ENCODE measurements at places on chromosomes 12 and 14.

DNA sequence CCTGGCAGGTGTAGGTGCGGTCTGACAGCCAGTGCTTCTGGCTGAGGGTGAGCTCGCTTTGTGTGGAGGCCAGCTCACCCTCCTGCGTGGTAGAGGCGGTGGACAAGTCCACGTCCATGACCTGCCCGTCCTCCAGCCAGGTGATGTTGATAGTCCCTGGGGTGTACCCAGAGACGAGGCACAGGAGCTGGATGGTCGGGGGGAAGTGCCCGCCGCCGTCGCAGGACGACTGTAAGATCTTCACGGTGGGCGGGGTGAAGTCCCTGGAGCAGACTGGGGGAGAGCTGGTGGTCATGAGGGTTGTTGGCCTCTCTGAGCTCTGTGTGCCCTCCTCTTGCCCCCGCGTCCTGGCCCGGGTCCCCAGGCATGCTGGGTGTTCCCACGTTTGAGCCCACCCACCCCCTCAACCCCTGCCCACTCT lies 74.6 kb downstream of the TMEM121 start:
- no peak for DNase-seq

- DNase-seq, result no peak
These were observed 138.3 kb downstream of the PLXNC1 start for GRCh38 chr12:94286583-94287244.

DNA sequence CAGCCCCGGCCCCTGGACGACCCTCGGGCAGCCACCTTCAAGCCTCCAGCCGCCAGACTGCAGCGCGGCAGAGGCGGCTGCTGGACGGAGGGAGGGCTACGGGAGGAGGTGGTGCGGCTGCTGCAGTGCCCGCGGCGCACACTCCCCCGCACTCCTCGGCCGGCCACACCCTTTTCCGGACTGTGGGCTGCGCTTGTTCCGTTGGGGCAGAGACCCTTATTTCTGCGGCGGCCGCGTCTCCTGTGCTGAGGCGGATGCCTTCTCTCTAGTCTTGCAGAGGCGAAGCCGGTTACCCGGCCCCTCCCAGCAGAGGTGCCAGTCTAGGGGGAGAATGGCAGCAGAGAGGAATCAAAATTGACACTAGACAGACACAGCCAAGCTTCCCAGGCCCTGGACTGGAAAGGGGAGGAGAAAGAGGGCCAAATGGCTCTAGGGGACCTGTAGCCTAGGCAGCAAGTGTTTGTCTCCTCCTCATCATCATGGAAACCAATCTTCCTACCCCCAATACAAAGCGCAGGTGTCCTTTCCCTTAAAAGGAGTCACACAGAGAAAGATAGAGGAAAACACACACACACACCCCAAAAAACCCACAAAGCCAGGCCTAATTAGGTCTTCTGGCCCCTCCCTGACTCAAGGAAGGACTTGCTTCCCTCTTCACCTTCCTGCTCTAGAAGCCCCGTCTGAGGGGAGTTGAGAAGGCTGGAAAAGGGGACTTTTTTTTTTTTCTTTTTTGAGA lies 1.3 kb downstream of the ESYT1 start:
- DNase-seq, result peak; percentile 51

GRCh38 chr12:71223139-71223538 lies 65.3 kb upstream of the TSPAN8 start:
- DNase-seq, result no peak

GRCh38 chr12:1776170-1776921 lies 44.0 kb upstream of the LRTM2 start:
- DNase-seq, result no peak

GRCh38 chr12:80222261-80222660 lies 122.9 kb downstream of the OTOGL start:
- no peak for DNase-seq

DNA sequence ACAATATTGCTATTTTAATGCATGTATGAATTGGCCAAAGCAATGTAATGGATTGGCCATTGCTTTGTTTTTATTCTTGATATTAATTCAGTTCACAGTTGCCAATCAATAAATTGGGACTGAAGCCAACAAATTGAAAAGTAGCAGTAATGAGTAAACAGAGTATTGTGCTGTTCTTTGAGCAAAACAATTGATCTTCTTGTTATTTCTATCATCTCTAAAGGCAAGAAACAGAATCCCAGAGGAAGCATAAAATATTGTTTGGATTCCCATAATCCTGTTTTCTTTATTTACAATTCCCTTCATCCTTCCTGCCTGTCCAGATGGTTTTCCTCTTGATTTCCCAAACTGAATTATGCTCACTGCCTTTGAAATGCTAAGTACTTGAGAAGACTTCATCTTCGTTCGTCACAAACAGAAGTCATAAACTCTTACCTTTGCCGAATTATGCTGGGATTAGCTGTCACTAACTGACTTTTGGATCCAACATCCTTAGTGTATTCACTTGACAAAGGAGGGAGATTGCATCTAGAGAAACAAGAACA lies 85.9 kb downstream of the ST8SIA1 start:
- no peak for DNase-seq

- DNase-seq, result no peak
These were observed 69.0 kb downstream of the WSCD2 start for GRCh38 chr12:108198043-108198442.

DNA sequence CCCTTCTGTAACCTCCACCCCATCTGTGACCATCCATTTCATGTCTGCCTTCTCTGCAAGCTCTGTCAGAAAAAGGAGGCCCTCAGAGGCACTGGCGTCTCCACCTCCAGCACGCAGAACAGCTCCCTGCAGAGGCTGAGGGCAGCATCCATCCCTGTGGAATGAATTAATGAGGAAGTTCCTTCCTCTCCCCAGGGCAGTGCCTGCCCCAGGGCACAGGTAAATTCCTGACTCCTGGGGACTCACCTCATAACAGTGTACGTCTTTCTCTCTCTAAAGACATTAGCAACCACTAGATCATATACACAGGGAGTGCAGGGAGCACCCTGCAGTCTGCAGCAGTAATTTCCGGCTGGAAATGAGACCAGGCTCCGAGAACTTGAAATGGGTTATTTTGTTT lies 155.0 kb upstream of the TMEM132C start:
- DNase-seq, result no peak

DNA sequence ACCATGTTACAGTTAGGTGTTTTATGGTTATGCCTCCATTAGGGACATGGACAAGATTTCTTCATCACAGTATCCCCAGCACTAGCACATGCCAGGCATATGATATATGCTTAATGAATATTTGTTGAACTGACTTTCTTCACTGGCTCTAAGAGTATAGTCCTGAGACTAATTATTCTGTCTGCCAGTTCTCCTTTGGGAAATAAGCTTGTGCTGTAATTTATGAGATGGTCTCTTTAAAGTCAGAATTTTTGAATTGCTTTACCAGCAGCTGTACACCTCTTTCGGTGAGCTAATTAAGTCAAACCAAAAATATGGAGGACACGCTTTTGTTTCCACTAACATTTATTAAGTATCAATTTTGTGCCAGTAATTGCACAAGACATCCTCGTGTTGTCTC lies 4.8 kb upstream of the KRT72 start:
- DNase-seq, result no peak

DNA sequence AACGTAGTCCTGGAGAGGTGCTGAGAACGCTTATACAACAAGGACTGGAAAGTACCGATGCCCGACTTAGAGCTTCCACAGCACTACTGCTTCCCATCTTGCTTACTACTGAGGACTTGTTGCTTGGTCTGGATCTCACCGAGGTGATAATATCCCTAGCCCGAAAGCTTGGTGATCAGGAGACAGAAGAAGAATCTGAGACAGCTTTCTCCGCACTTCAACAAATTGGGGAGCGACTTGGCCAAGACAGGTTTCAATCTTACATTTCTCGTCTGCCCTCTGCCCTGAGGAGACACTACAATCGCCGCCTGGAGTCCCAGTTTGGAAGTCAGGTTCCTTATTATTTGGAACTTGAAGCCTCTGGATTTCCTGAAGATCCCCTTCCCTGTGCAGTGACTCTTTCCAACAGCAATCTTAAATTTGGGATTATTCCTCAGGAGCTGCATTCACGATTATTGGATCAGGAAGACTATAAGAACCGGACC lies 1.1 kb downstream of the TOGARAM1 start:
- no peak for DNase-seq

DNA sequence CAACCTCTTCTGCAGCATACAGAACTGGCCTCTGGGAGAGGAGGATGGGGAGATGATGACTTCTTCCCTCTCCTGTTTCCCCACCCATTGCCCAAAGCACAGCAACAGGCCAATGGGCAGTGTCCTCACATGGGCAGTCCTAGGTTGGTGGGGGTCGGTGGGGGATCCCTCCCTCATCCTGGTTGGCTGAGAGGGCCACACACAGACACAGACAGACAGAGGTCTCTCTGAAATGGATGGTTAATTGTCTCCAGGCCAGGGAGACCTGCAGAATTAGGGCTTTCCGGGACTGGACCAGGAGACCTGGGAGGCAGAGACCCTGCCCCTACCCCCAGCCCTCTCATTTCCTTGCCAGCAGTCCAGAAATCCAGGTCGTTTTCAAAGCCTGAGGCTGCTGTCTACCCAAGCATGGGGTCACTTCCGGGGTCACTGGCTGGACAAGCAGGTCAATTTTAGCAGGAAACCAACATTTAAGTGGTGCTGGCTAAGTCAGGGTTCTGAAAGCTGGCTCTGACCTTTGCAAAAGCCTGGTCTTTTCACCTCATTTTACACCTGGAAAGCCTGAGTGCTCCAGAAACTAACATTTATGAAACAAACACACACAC lies 48.6 kb upstream of the TBX3 start:
- DNase-seq, result no peak

GRCh38 chr14:63840981-63841380 lies 11.8 kb upstream of the SYNE2 start:
- peak; percentile 20 for DNase-seq

- no peak for DNase-seq
These were observed 70.0 kb downstream of the GALNT9 start for GRCh38 chr12:132259364-132259871.

Data from activated T-helper 1 cell treated with anti-CD3 and anti-CD28 coated beads, Interleukin-2, amount 50 U/mL, for 16 hours (primary cell).